ENCODE measurements at places on chromosomes 5 and 9.

DNA sequence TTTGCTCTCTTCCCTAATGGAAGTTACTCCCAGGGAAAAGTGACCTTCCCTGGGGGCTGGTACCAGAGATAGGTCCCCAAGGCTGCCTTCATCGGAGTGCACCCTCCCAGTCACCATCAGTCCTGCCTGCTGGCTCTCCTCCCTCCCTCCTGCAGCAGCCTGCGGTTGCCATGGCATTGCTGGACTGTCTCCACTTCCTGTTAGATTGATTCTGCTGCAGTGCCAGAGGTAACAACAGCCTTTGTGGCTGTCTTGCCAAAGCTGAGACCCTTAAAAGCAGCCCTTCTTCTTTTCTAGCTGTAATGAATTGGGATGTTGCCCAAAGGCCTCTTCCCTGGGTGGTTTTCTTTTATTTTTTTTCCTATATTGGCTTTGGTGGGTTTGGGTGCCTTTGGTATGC is 78.1 kb upstream of the PRLR start:
- no peak for DNase-seq

GRCh38 chr5:74640954-74641734 is 616 bp upstream of the ENC1 start:
- DNase-seq: peak; percentile 49

DNA sequence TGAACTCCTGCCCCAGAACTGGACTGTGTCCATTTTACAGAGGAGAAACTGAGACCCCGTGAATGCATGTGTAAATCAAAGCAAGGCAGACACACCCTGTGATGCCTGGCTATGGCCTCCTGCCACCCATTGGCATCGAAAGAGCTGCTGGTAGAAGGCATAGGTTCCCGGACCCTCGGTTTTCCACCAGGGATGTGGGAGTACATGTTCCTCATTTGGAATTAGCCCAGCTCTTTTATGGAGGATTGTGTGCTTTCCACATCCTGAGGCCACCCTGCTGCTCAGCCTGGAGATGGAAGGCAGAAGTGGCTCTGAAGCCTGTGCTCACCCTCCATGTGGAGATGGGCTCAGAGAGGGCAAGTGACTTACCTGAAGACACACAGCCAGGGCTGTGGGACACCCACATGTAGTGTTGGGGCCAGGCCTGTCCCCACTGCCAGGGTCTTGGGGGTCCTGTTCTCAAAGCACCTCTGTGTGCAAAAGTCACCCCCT is 2.8 kb downstream of the SUSD3 start:
- no peak for DNase-seq

DNA sequence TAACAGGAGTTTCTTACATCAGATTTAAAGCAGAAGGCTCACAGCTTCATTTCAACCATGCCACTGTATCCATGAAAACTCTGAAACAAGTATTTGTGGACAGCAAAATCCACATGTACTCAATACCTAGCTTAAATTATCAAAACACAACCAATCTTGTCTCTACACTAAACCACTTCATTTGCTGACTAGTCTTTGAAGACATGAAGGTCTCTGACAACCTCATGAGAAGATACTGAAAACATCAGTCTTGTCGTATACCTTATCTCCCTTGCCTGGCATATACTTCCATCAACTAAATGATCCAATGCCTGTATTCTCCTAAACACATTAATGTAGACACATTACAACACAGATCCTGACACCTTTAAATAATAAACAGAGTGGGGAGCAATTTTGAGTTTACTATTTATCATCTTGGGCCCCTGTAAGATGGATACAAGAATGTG is 2.9 kb downstream of the RPS23 start:
- no peak for DNase-seq

DNA sequence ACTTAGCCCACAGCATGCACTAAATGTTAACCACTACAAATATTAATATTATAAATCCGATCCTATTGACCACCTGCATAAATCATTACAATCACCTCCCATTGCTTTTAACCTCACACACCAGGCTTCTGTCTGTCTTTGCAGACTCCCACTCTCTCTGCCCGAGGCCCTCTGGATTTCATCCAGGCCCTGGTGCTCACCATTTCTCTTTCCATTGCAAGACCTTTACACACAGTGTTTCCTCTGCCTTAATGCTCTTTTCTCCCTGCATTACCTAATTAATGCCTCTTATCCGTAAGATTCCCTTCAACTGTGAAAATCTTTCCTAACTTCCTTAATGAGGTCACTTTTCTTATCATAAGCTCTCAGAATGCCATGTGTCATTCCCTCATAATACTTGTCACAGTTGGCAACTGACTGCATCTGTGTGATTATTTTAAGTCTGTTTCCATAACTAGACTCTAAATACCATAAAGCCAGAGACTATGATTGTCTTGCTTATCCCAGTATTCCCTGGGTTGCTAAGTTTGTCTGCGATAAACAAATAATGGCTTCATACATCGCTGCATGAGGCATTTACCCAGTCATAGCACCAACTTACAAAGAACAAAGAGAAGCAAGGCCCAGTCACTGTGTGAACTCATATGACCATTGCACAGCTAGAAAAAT is 155.1 kb downstream of the CCDC192 start:
- DNase-seq: no peak

- DNase-seq: no peak
These were observed 6.9 kb downstream of the SOHLH1 start for GRCh38 chr9:135692410-135692809.

- no peak for DNase-seq
These were observed 28.5 kb upstream of the SLC6A3 start for GRCh38 chr5:1473746-1474145.

DNA sequence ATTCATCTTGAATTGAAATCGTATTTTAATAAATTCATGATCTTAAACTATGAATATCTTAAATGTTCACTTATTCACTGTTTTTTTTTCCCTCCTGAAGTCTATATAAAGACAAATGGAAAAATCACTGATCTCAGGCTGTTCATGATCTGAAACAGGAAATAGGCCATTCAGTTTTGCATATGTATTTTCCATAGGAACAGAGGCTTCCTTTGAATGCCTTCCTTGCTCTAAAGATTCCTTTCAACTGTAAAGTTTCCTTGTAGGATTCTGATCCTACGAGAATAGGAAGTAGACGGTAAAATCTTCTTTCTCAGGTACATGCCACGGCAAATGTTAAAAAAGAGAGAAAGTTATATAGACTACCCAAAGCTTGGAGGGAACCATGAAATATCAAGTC is 194.4 kb upstream of the PPP1R2B start:
- no peak for DNase-seq

- no peak for DNase-seq
These were observed 63.6 kb downstream of the MRPL36 start for GRCh38 chr5:1736065-1736464.
